ENCODE measurements at places on chromosomes 12 and 14.

DNA sequence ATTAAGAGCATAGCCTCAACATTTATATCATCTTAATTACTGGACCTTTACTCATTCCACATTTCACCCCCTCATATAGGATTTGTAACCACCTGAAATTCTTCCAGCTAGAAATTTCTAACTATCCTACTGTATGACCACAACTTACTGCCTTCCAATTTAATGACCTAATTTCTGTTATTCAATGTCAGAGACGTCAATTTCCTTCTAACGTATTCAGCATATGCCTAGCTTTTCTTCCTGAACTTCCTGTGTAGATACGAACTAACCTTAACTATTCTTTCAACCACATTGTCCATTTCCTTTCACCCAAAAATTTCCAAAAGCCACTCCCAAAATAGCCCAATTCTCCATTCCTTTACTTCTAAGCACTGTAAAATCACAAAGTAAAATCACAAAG is 108.0 kb downstream of the EEA1 start:
- DNase-seq: no peak

DNA sequence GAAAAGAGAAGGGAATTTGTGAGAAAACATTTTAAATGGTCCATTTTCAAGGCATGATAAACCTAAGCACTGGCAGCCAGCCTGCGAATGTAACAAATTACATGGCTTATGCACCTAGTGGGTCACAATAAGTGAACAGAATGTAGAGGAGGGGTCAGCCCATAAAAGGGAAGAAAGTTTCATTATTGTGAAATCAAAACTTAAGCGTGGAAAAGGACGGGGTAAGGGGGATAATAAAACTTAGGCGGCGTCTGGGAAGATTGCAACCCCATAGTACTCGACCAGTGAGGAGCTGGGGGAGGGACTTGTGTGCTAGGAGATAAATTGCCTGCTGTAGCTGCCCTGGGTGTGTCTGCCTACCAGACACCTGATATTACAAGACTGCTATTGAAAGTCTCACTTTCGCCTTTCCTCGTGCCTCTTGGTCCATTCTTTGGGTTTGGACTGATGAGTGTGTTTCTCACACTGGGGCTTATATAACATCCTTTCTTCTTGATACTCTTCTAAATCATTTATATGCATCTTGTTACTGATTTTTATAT is 40.6 kb downstream of the ZDHHC17 start:
- no peak for DNase-seq

DNA sequence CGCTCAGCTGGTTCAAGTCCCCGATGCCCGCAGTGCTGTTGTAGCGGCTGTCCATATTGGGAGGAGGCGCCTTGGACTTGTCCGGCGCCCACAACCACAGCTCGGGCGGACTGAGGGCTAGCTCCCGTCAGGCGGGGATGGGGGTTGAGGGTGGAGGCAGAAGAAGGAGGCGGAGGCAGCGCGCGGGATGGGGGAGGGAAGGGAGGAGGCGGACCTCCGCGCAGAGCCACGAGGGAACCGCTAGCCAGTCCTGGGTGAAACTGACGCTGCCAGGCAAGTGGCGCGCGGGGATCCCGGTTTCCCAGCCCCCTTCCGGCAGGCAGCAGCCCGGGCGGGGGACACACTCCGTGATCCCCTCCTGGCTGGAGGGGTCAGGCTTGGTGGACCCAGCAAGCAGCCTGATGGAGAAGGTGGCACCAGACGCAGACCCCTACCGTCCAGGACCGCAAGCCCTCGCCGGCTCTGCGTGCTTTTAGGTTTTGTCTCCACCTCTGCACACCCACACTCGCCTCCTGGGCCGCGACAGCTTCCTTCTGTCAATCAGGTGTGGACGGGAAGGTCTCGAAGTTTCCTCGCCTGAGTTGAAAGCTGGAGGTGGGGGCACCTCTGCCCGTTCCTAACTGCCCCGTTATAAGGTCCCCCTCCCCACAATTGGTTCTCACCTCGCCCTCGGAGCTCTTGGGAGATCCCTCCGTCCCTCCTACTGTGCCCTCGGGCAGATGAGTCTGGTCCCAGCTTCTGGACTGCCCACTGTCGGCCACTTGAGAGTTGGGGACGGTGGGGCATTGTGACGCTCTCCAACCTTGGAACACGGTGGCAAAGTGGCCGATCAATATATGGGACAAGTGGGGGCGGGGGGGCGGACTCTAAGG is at the start of gene CPNE8:
Gene CPNE8 (minus strand): TSS at position 112 of the 872 bp plus-strand sequence. CDS start 57 bp downstream, at position 55.
- DNase-seq: no peak

GRCh38 chr14:105865904-105866840 is 339.8 kb downstream of the TMEM121 start:
- DNase-seq: no peak

DNA sequence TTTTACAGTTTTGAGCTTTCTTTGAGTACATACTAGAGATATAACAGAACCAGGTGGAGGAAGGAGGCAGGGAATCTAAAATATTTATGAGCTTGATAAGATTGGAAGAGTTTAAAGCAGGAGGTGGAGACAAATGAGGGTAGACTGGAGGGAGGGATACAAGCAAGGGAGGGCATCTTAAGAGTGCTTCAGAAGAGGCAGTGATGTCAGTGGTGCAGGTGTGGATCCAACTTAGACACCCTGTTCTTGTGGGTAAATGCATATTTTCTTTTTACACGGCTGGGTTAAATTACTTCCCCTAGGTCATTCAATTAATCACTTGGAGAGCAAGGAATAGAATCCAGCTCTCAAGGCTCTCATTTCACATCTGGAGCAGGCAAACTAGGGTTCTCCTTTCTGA is 146.1 kb upstream of the LRIG3 start:
- DNase-seq: no peak

- DNase-seq: no peak
These were observed 1.4 kb upstream of the RDH11 start for GRCh38 chr14:67697006-67697405.

- DNase-seq: no peak
These were observed 14.2 kb downstream of the RPS6KL1 start for GRCh38 chr14:74908861-74909341.

- DNase-seq: peak; percentile 62
These were observed at the start of gene CPM for GRCh38 chr12:68932961-68933893. TSS of gene CPM (minus strand) at chr12:68933171. CDS start at chr12:68932837, 334 bp downstream.

DNA sequence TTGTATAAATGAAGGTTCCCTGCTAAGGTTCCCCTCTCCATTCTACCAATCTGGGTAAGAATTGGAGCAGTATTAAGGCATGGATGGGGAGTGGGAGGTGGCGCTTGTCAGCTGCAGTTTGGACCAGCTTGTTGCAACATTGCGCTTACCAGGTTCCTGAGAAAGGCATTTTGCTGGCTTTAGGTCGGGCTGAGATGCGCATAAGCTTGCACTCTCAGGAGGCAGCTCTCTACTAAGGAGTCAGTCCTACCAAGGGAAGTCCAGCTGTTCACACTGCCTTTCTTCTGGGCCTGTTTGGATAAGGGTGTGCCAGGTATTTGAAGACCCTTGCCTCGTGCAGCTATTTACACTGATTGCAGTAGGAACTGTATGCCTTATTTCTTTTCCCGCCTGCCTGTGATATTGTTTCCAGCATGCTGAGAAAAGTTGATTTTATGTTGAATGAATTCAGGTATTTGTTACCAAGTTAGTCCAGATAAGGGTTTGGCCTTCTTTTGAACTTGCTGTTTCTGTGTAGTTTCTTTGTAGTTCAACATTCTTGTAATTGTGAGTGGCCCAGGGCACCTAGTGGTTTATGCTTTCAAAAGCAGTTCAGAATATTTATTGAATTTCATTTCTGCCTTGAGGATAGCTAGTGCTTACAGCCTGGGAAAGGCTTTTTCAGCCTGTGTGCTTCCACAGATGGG is 2.6 kb downstream of the MLEC start:
- DNase-seq: no peak

DNA sequence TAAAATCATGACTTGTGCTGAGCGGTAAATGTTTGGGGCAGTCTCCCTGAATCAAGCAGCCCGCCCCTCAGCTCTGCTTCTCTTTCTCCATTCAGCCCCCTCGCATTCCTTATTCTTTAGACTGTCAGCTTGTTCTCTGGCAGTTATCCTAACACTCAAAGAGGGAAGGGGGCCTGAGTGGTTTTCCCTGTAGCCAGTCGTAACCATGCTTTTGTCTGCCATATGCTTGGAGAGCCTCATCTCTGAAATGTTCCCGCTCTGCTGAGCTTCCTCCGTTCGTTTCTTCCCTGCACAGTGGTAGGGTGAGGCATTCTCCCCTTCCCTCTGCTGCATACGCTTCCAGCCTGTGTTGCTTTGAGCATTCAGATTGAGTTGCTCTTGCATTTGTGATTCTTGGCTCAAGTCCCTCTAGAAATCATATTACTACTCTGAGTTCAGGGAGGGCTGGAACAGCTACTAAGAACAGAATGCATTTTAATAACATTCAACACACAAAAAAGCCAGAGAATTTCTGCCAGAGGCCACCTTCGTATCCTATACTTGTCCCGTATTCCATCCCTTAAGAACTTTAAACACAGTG is 119.7 kb downstream of the FBXL14 start:
- no peak for DNase-seq

DNA sequence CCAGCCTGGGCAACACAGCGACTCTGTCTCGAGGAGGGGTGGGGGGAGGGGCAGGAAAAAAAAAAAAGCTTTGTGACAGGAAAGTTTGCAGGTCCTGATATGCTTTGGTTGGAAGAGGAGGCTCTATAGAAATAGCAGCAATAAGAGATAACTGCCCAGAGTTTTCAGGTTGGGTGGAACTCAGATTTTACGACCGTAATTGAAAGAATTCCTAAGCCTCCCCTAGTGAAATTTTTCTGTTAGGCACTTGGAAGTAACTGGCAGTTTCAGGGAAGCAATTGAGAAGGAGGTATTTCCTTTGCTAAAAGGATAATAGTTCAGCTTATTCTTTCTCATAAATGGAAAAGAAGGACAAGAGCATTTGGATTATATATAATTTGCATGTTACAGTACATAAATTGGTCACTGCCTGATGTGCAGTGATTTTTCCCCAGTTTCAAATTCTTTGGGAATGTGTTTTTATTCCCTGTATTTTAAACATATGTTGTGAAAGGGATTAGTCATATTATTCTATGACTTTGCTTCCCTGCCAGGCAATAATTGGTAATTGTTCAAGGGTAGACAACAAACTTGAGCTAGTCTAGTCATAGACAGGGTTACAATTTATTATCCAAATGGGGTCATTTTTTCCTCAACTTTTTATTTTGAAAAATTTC is 452.8 kb downstream of the AEBP2 start:
- no peak for DNase-seq

DNA sequence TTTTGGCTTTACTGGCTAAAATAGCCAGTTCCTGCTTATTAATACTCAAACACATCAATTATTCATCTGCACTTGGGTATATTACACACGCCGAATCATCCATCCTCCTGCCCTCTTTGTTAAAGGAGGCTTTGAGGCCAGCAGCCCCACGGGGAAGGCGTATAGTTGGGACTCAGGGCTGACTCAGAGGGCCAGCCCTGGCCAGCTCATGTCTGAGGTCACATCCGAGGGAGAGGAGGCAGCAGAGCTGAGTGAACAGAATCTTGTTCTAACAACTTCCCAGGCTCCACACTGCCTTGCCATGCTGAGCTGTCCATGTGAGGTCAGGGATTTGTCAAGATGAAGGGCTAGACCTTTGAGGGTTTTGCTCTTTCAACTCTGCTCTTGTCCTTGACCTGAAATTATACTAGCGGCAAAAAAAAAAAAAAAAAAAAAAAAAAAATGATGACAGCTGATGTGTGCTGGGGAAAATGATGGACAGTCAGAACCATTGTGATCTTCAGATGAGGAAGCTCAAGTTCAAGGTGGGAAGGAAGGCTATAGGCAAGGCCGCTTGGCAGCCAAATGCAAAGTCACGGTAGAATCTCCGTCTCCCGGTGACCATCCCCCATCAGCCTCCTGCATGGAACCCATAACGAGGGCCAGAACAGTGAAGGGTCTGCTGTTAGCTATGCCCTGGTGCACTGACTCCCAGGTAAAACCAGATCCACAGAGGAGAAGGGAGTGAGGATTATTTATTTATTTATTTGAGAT is 12.5 kb upstream of the MARK3 start:
- DNase-seq: no peak

- DNase-seq: no peak
These were observed 40.7 kb upstream of the CMKLR1 start for GRCh38 chr12:108379823-108380222.

DNA sequence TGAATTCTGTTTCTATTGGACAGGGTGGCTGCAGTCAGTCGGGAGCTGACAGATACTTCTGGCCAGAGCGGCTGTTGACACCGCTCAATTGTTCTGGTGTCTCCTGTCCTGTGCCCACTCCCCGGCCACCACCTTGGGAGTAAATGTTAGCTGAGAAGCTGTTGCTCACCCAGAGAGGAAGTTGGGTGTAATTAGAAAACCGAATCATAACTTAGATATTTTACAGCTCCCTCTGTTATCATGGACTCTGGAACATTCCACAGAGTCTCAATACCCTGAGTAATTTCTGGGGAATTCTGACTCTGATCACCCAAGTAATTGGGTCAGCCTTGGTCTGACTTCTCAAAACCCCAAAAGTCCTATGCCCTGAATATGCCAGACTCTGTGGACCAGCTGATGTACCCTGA is 58.3 kb upstream of the RFLNA start:
- no peak for DNase-seq

DNA sequence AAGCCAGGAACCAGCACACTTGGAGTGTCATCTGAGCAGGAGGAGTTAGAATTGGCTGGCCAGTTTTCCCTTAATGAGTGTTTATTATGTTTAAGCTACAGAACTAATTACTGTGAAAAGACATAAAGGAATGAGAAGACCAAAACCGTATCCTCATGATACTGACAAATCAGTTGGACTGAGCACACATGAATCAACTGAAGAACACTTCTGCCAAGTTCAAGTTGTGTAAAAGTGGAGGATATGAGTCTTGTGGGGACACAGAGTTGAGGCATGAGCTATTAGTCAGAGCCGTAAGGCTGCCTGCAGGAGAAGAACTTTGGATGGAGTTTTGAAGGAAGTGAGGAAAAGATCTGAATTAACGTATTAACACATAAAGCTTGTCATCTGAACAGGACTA is 43.1 kb downstream of the HMGA2 start:
- DNase-seq: no peak

- no peak for DNase-seq
These were observed 485 bp downstream of the PELI2 start for GRCh38 chr14:56118611-56119181.

GRCh38 chr14:102430212-102430908 is 67.6 kb downstream of the TECPR2 start:
- DNase-seq: no peak

- DNase-seq: no peak
These were observed 75.8 kb upstream of the HOXC13 start for GRCh38 chr12:53862831-53863230.

Data from NCI-H748 treated with DMSO at 0.1 percent for 48 hours (cell line).